ENCODE measurements at places on chromosomes 4 and X.

DNA sequence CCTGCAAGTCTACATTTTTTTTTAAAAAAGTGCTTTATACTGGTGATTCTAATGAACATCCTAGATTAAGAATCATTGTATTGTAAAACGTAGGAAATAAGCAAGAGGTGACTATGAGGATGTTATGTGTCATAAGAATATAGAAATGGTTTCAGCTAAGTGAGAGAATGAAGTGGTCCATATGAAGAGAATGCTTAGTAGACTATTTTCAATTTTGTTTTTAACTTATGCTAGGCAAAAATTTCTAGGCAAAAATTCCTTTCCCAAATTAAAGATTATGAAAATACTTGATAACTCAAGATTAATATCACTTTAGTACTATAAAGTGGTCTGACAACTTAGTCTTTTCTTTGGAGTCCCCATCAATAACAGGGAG lies 825 bp downstream of the DYNLT3 start:
- DNase-seq = no peak

- DNase-seq = no peak
Observed at GRCh38 chr4:147407261-147408045, 73.4 kb upstream of the EDNRA start.

DNA sequence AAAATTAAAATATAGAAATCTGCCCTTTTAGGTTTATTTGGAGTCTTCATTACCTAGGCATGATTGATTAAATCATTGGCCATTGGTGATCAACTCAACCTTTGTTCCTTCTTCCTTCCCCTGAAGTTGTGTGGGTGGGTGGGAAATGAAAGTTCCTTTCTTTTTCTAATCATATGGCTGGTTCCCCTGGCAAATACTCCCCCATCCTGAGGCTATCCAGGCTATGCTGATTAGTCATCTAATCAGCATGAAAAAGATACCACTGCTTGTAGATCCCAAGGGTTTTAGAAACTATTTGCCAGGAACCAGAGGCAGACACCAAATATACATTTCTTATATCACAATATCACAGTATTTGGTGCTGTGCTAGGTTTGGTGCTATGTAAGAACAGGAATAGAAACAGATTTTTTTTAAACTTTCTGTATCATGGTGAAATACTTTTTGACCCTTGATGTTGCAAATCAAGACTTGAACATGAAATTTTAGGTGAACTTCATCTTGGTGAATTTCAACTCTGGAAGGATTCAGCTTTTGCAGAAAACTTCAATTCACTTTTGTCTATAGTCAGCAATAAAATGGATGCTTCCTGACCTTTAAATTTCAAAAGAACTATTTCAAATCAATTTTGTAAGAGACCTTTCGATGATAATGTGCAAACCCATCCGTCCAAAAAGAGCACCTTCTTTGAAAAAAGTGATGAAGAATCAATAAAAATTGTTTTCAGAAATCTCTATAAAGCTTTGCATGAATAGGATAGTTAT lies 71.1 kb downstream of the CCSER1 start:
- DNase-seq = no peak

- no peak for DNase-seq
Observed at GRCh38 chrX:50780144-50780543, 33.9 kb downstream of the SHROOM4 start.

- no peak for DNase-seq
Observed at GRCh38 chr4:156792462-156793085, 179.0 kb downstream of the PDGFC start.

GRCh38 chrX:10450229-10450958 lies 170.0 kb downstream of the MID1 start:
- no peak for DNase-seq

GRCh38 chrX:103183912-103184311 lies 31.0 kb upstream of the BEX4 start:
- DNase-seq = no peak

DNA sequence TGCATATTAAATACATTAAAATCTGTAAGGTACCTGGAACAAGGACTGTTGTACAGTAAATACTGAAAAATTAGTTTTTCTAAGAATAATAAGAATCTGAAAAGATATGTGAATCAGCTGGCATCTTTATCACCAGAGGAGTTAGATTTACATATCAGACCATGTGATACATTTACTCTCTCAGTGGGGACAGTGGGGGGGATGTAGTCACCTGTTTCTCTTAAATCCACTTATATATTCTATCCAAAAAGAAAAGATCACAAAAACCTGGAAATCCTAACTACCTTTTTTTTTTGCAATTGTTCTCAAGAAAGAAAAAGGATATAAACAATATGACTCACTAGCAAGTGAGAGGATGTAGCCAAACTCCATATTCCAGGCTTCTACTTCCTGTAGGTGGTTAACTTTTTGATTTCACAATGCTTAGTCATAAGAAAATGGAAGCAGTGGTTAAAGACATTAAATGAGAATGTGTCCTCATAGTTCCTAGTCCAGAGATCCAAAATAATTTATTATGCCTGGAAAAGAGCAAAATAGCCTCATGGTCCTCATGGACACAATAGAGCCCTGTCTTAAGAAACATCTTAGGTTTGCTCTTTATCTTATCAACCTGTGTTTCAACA lies 22.5 kb upstream of the MYOZ2 start:
- DNase-seq = no peak

DNA sequence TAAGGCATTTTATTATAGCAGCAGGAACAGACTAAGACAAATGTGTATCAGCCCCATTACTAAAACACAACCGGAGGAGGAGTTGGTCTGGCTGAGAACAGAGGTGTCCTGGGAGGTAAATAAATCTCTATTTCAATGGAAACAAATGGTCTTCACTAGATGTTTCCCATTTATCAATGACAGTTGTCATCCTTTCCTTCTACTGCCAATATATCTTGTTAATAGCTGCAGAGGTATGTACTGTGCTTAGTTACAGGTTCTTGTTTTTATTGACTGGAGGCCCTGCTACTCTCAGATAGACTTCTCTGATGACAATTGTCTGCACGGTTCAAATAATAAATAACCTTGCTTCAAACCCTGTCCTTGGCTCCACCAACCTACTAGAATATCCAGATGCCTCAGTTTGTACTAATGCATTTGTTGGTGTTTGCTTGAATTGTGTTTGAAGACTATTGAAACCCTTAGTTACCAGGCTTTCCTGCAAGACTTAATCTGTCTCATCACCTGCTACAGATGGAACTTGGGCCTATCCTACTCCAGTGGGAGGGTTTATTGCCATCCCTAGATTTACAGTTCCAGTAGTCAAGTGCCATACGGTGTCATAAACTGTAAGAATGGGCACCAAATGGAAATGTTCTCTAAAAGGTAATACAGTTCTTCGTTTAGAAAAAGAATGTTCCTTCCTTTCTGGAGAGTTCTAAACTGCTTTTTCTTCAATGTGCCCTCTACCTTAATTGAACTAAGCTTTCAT lies 29.8 kb upstream of the HPGDS start:
- no peak for DNase-seq

GRCh38 chrX:16711893-16712547 lies 449 bp downstream of the CTPS2 start:
- peak; percentile 11 for DNase-seq

GRCh38 chrX:50198348-50198747 lies 2.5 kb downstream of the AKAP4 start:
- no peak for DNase-seq

DNA sequence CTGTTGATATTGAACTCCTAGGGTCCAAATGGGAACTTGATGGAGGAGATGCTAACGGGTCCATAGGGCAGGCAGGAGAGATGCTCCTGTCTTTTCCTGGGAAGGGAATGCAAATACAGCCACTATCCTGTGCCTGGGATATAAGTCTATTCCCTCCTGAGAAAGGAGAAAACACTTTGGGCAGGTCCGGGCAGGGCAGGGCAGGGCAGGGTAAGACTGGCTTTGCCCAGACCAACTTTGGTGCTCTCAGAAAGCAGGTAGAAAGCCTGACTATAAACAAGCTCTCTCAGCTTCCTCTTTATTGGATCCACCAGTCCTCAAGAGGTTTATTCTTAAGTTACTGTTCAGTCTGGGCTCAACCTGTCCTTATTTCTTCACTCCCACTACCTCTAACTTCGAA lies 232.3 kb downstream of the PTTG2 start:
- DNase-seq = no peak

- DNase-seq = no peak
Observed at GRCh38 chrX:129797251-129797906, 17.6 kb downstream of the SASH3 start.

DNA sequence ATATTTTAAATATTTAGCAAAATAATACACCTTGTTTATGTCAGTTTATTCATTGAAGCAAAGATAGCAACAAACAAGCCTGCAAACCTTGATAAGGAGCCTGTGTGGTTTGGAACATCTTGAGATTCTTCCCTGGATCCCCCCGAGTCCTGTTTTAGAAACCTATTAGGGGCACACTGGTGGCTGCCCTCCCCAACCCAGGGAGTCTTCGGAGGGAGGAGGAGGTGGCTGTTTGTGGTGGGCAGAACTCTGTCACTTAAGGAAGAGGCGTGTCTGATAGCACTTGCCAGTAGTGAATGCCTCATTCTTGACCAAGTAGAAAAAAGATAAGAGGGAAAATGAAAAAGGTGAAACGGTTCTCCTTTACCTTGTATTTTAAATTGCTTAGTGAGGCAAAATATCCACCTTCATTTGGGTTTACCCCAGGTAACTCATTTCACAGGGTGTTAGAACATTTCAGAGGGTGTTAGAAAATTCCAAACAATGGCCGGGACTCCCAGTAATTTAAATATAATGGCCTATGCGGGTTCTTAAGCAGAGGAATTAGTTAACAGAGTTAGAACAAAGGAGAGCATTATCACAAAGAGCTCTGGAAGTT lies 10.4 kb downstream of the KIT start:
- no peak for DNase-seq

DNA sequence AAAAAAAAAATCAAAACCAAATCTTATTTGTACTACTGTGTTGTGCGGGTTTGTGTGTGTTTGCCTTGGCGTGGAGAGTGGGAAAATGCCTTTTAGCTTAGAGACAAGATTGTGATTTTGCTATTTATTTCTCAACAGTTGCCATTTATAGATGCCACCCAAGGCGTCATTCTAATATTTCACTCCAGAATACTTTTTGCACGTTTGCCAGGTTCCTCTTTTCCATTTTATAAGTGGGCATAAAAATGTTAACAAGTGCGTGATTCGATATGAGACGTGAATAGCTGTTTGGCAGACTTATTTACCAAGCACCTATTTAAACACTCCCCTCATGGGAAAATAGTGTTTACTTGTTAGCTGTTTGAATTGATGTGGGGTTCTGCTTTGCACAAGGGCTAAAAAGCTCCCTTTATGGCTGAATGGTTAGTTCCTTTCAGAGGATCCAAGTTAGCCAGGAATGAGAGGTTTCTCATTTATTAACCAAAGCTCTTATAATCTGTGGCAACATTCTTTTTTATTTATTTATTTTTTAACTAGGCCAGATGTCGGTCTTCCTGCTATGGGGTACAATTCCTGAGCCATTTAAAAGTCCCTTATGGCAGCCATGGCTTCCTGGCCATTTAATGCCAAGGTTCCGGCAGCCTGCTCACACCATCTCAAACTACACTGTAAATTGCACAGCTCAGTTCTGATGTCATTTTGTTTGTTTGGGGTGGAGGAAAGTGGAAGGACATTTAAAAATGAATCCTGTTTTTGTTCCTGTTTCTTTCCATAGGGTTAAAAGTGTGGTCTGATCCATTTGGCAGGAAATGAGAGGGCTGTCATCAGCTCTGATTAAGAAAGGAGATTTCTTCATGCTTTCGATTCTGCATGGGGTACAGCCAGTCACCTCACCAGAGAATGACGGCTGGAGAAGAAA lies 14.6 kb downstream of the SMIM20 start:
- no peak for DNase-seq

DNA sequence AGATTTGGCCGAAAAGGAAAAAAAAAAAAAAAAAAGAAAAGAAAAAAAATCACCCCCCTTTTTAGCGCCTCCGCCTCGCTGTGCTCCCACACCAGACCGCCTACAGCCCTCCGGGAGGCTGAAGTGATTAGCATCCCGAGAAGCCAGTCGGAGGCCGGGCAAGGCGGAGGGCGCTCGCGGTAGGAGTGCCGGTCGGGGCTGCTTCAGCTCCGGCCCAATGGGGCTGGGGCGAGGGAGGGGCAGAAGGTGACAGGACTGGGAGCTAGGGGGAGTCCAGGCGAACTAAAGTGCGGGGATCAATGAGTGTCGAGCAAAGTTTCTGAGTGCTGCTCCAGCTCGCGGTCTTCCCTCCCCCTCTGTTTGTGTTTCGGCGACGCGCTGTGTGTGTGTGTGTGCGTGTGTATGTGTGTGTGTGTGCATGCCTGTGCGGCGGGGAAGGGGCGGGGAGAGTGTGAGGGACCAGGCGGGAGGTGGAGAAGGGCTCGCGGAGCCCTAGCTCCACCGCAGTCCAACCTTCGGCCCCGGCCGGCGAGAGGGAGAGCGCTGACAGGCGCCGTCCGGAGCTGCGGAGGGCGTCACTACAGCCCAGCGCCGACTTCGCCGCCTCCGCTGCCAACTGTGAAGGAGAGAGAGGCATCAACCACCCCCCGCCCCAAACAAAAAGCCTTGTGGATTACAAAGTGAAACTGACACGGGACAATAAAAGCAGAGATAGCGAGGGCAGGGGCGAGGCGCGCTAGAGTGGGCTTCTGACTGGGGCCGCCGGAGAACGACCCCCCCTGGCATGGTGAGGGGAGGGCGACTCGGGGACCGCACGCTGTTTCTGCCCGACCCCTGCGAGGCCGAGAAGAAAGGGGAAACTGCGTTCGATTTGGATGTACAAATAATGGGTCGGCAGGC lies at the start of gene FAT4:
Gene FAT4 (plus strand): TSS at position 280 of the 900 bp plus-strand sequence. CDS start 1,457 bp downstream, outside the sequence.
- peak; percentile 78 for DNase-seq

DNA sequence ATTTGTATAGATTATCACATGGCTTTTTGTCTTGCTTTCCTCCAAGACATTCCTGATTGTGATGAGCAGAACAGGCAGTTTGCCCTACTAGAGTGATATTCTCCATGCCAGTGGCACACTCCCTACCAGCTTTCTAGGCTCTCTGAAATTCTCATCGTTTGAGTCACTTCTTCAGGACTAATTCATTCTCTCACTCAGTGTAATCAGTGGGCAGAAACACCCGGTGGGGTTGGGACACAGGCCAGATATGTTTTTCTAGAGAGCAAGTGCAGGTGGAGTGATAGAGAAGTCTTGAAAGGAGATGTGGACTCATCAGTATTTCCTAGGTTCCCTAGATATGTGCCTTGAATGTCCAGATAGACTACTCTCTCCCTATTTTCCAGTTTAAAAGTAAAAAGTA lies 13.1 kb downstream of the RAB33A start:
- no peak for DNase-seq

GRCh38 chr4:178415925-178416324 lies 973.7 kb upstream of the AGA start:
- DNase-seq = peak; percentile 32

DNA sequence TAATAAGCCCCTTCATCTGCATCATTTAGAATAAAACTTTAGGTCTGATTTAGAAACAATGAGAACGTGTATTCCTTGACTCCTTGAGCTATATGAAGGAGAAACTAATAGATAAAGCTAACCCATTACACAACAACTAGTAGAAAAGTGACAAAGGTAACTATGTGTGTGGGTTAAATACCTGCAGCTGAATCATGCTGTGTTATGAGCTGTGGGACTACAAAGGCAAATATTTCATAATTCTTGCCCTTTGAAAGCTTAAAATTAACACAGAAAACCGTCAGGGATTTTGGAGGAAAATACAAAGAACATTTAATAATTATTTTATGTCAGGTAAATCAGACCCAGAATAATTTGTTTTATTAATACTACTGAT lies 898 bp upstream of the NDP start:
- DNase-seq = no peak
